AG04449 (cell line): ENCODE measurements at places on chromosomes 4 and X.

GRCh38 chrX:123884809-123885408 is 25.1 kb downstream of the XIAP start:
- no peak for DNase-seq

- DNase-seq, result no peak
Observed at GRCh38 chrX:40158036-40158706, 60.4 kb upstream of the BCOR start.

GRCh38 chr4:11976726-11977263 is 548.1 kb upstream of the HS3ST1 start:
- no peak for DNase-seq

- DNase-seq, result no peak
Observed at GRCh38 chrX:63740382-63740781, 44.6 kb downstream of the ARHGEF9 start.

DNA sequence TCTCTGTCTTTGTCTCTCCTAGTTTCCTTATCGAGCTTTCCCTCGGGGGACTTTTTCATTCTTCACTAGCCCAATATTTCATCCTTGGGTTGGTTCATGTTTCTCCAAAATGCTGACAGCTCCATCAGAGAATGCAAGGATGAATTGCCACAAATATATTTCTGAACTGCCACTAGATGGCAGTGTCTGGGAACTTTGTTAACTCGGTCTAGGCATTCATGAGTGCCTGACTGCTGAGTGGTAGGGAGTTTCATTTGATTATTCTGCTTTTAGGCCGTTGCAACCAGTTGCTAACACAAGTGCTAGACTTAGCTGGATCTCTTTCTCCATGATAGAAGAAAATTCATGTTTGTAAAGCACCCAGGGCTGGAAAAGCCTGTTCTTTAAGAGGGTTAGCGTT is 73.5 kb upstream of the RAP2C start:
- DNase-seq, result peak; percentile 12
